H9 (cell line): ENCODE measurements at places on chromosomes 12 and 14.

GRCh38 chr12:38907201-38907923 lies 2.0 kb upstream of the CPNE8 start:
- H3K4me3 ChIP-seq: peak overlapping the region; percentile 95
- no peak overlapping the region for H3K27ac ChIP-seq
- no peaks in the 10 kb centered on the region for H3K27me3 ChIP-seq
- H3K36me3 ChIP-seq: no peaks in the 10 kb centered on the region
- H3K4me1 ChIP-seq: no peaks in the 10 kb centered on the region

DNA sequence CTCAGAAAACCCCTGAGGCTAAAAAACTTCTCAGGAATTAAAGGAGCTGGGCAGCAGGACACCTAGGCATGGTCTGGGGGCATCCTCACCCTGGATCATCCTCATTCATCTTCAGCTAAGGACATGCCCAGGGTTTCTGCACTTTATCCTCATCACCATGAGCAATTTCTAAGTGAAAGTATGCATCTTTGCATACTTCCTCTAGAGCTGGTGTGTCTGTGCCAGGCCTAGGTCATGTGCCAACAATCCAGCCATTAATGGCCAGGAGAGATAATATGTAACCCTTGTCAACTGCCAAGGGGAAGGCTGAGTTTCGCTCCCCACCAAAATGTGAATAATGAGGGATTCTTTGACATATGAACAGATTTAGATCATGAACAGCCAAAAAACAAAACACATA lies 160.5 kb downstream of the KITLG start:
- H3K27ac ChIP-seq: no peak overlapping the region
- no peak for DNase-seq
- no peaks in the 10 kb centered on the region for H3K36me3 ChIP-seq

DNA sequence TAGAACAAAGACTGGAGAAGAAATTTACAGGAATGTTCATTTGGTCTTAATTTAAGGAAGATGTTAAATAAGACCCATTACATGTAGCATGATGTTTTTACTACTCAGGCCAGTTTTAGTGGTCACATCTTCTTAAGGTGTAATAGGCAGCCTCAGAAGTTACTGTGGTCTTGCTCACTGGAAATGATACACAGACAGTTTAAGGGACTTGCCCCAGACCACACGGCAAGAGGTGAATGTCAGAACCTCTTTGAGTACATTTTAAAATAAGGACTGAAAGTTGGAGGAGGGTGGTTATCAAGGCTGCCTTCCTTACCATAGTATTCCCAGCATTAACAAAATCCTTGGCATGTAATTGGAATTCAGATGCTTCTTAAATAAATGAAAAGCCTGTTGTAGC lies 37.9 kb downstream of the LRRK2 start:
- DNase-seq: no peak
- no peaks in the 10 kb centered on the region for H3K4me1 ChIP-seq
- no peaks in the 10 kb centered on the region for H3K36me3 ChIP-seq
- no peak overlapping the region for H3K27ac ChIP-seq

GRCh38 chr12:19301688-19302087 lies 137.6 kb upstream of the AEBP2 start:
- peaks cover 2% of the 10 kb centered on the region; the same call in 1 of the 2 replicates for H3K4me1 ChIP-seq
- no peaks in the 10 kb centered on the region for H3K27me3 ChIP-seq
- H3K36me3 ChIP-seq: peaks cover 40% of the 10 kb centered on the region
- no peak overlapping the region for H3K4me3 ChIP-seq
- H3K27ac ChIP-seq: no peak overlapping the region

DNA sequence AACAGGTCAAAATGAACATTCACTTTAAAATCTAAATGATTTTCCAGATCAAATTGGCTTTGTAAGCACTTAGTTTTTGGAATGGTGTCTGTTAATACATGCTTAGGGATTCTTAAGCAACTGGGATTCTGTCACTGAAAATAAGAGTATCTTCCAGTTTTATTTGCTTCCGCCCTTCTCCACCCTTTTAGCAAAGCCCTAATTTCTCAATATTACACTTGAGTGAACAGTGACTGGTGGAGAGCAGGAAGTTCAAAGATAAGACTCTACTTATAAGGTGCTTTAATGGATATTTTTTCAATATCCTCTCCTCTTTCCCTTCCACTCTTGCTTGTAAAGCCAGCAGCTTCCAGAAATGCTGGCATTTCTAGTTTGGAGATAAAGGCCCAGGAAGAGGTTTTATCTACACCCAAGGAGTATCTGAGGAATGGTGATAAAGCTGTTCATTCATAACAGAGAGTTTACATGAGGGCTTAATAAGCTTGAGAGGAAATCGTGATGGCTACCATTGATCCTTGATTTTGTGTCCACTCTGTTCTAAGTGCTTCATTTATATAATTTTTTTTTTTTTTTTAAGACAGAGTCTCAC lies 265.9 kb upstream of the PRICKLE1 start:
- DNase-seq: no peak
- no peaks in the 10 kb centered on the region for H3K36me3 ChIP-seq
- no peak overlapping the region for H3K4me3 ChIP-seq
- H3K27me3 ChIP-seq: no peaks in the 10 kb centered on the region
- no peaks in the 10 kb centered on the region for H3K4me1 ChIP-seq

DNA sequence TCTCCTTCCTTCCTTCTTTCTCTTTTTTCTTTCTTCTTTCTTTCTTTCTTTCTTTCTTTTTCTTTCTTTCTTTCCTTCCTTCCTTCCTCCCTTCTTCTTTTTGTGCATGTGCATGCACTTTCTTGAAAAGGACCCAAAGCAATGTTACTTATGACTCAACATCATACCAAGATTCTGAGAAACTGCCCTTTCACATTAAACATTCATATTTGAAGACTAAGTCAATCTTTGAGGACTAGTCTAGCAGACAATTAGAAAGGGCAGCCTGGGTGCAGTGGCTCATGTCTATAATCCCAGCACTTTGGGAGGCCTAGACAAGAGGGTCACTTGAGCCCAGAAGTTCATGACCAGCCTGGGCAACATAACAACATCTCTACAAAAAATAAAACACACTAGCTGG lies 212.8 kb upstream of the KITLG start:
- no peak overlapping the region for H3K4me3 ChIP-seq
- peaks cover 13% of the 10 kb centered on the region; the same call in 2 of the 3 replicates for H3K36me3 ChIP-seq
- H3K27me3 ChIP-seq: no peaks in the 10 kb centered on the region

- H3K4me1 ChIP-seq: no peaks in the 10 kb centered on the region; the same call in 1 of the 2 replicates
- H3K36me3 ChIP-seq: no peaks in the 10 kb centered on the region
- no peak for DNase-seq
Observed at GRCh38 chr14:31261859-31262731, 54.5 kb upstream of the HECTD1 start.

GRCh38 chr12:120010661-120011230 lies 21.7 kb downstream of the BICDL1 start:
- no peaks in the 10 kb centered on the region; the same call in 1 of the 2 replicates for H3K4me1 ChIP-seq
- no peak overlapping the region for H3K4me3 ChIP-seq
- no peaks in the 10 kb centered on the region for H3K36me3 ChIP-seq
- H3K27me3 ChIP-seq: no peaks in the 10 kb centered on the region

GRCh38 chr12:47828976-47829482 lies 9.3 kb upstream of the HDAC7 start:
- H3K27me3 ChIP-seq: no peaks in the 10 kb centered on the region
- 0 out of 2 replicates have a peak, but pooled peaks cover 7% of the 10 kb centered on the region for H3K4me1 ChIP-seq
- DNase-seq: peak; percentile 83

- no peaks in the 10 kb centered on the region for H3K36me3 ChIP-seq
- H3K27me3 ChIP-seq: no peaks in the 10 kb centered on the region
- no peak for DNase-seq
- H3K27ac ChIP-seq: no peak overlapping the region
- H3K4me3 ChIP-seq: no peak overlapping the region
- 0 out of 2 replicates have a peak, but pooled peaks cover 3% of the 10 kb centered on the region for H3K4me1 ChIP-seq
Observed at GRCh38 chr12:106867651-106868050, 88.1 kb upstream of the TMEM263 start.

DNA sequence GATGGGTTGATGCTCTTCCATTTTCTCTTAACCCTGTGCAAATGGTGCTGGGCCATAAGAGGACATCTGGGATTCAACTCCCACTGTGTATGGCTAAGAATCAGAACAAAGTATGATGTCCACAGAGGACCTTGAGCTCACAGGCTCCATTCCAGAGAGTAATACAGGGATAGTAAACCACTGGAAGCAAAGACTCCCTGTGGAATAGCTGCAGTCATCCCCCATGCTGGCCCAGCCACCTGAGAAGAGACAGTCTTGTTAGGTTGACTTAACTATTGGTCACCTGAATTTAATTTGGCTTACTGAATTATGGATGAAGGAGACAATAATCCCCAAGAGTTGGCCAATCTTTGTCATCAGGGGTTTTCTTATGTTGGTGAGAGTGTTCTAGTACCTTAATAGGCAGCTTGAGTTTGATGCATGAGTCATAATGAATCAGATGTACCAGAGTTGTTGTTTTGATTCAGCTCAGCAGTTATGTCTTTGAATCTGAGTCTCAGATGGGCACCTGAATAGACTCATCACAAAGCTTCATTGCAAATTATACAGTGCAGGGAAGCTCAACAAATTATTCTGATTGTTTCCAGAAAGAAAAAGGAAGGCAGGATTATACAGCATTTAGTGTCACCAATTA lies 122.7 kb downstream of the SSPN start:
- H3K4me1 ChIP-seq: no peaks in the 10 kb centered on the region
- H3K36me3 ChIP-seq: peaks cover 3% of the 10 kb centered on the region; the same call in 1 of the 2 replicates
- no peaks in the 10 kb centered on the region for H3K27me3 ChIP-seq
- no peak for DNase-seq
- H3K27ac ChIP-seq: no peak overlapping the region

DNA sequence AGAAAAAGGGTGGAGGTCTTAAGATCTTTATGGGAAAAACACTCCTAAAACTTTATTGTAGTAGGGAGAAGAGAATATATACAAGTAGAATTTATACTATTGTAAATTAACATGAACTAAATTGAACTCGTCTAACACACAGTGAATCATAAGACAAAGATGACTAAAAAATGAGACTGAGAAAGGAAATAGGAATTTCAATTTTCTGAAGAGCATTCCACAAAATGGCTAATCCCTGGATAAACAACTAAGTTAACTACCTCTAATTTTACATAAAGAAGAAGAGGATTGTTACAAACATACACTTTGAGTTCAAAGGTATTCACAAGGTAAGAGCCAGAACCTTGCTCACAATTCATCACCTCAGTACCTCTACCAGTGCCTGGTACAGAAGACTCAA lies 2.0 kb downstream of the MAP4K5 start:
- peak overlapping the region; percentile 93 for H3K4me3 ChIP-seq
- peaks cover 4% of the 10 kb centered on the region; the same call in 1 of the 2 replicates for H3K4me1 ChIP-seq
- H3K27me3 ChIP-seq: no peaks in the 10 kb centered on the region
- no peak for DNase-seq

DNA sequence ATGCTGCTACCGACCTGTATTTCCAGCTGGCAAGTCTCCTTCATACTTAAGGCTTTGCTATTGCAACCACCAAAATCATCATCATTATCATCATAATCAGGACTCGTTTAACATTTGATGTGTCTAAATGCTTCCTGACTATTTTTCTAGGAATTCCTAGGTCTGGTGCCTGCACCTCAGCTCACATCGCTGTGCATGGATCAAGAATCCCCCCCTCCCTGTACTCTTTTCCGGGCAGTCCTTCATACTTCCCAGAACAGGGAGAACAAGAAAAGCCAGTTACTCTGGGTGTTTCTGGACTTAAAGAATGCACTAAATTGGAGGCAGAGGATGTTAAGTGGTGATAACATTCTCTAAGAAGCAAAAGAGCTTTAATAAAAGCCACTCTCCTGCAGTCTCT lies 9.4 kb downstream of the ERP27 start:
- no peak overlapping the region for H3K27ac ChIP-seq
- DNase-seq: no peak
- H3K4me3 ChIP-seq: no peak overlapping the region

DNA sequence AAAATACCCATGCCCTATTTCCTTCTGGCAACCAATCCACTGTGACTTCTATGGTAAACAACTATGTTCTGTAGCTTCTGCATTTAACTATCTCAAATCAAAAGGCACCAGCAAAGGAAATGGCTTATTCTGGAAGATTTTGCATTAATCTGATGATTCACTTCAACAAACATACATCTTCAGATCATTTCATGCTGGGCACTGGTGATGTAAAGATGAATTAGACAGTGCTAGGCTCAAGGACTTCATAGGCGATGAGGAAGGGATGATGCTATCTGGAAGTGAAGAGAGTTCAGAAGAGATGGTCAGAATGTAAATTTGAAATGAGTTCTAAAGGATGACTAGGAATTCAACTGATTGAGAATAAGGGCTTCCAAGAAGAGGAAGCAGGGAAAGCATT lies 363.3 kb downstream of the PAWR start:
- no peaks in the 10 kb centered on the region for H3K27me3 ChIP-seq
- H3K36me3 ChIP-seq: no peaks in the 10 kb centered on the region
- H3K4me3 ChIP-seq: no peak overlapping the region
- no peak overlapping the region for H3K27ac ChIP-seq
- H3K4me1 ChIP-seq: 0 out of 2 replicates have a peak, but pooled peaks cover 2% of the 10 kb centered on the region

- H3K36me3 ChIP-seq: no peaks in the 10 kb centered on the region
- H3K4me1 ChIP-seq: peaks cover 2% of the 10 kb centered on the region; the same call in 1 of the 2 replicates
- DNase-seq: no peak
- H3K4me3 ChIP-seq: no peak overlapping the region
Observed at GRCh38 chr12:16506394-16506793, 99.6 kb downstream of the LMO3 start.

- no peaks in the 10 kb centered on the region for H3K4me1 ChIP-seq
- DNase-seq: no peak
- H3K4me3 ChIP-seq: no peak overlapping the region
- H3K36me3 ChIP-seq: peaks cover 18% of the 10 kb centered on the region
- H3K27ac ChIP-seq: no peak overlapping the region
Observed at GRCh38 chr14:59284059-59284458, 95.6 kb downstream of the DAAM1 start.

GRCh38 chr14:38629412-38629811 lies 373.5 kb upstream of the CLEC14A start:
- H3K27ac ChIP-seq: no peak overlapping the region
- no peaks in the 10 kb centered on the region for H3K4me1 ChIP-seq
- no peaks in the 10 kb centered on the region for H3K27me3 ChIP-seq
- H3K36me3 ChIP-seq: peaks cover 41% of the 10 kb centered on the region
- peak; percentile 64 for DNase-seq

GRCh38 chr12:16348435-16349130 lies 1.1 kb downstream of the MGST1 start:
- peak overlapping the region; percentile 89 for H3K4me3 ChIP-seq
- no peak overlapping the region for H3K27ac ChIP-seq
- H3K36me3 ChIP-seq: peaks cover 21% of the 10 kb centered on the region
- no peaks in the 10 kb centered on the region for H3K27me3 ChIP-seq
- no peak for DNase-seq
- peaks cover 2% of the 10 kb centered on the region; the same call in 1 of the 2 replicates for H3K4me1 ChIP-seq

GRCh38 chr12:104524034-104524832 lies 67.5 kb downstream of the CHST11 start:
- H3K4me3 ChIP-seq: no peak overlapping the region
- H3K27ac ChIP-seq: no peak overlapping the region
- H3K27me3 ChIP-seq: no peaks in the 10 kb centered on the region
- peaks cover 1% of the 10 kb centered on the region; the same call in 2 of the 3 replicates for H3K36me3 ChIP-seq
